ENCODE measurements at places on chromosomes 12 and 14. TPM values are rescaled to one million over a fixed set of nuclear protein-coding genes. Genes with fewer than 3 reads are reported as not detected.

DNA sequence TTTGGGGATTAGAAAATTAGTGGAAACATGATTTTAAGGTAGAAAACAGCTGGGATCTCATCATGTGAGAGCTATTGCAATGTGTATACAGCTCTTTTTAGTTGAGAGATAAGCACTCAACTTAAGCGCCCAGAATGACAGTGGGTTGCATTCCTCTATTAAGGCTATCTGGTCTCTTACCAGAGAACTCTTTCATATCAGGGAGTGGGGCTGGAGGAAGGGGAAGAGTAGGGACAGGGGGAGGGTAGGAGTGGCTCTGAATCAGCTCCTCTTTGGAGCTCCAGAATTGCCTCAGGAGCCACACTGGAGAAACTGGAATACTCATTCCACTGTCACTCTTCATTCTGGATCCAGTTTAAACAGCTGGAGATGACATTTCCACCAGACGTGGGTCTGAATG lies 9.2 kb upstream of the PLEKHG3 start:
- no peak for DNase-seq

DNA sequence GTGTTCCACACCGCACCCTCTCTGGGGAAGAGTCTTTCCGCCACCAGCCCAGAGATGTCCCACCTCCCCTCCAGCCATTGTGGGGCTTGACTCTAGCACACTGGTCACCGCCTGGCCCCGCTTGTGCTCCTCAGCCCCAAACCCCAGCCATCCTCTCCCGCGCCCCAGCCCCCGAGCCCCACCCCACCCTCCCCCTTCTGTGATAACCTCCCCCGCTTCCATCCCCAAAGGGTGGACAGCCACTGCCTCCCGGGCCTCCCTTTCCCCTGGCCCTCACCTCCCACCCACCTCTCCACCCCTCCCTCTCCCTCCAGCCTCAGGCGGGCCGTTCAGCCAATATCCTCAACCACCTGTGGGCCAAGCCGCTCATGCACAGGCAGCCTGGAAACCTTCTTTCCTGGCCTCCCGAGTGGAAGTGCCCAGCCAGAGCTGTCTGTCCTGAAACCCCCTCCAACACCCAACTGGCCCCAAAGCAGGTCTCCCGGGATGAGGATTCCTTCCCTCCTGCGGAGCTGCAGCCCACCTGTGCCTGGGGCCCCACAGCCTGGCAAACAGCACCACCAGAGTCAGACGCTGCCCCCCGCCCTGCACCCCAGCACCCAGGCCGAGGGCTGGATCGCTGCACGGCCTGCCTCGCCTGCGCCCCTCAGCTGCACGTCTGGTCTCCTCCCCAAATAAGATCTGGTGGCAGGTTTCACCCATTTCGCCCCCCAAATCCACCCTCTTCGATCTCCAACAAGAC lies 27.1 kb upstream of the NUDT14 start:
- DNase-seq = no peak

- no peak for DNase-seq
Observed at GRCh38 chr12:45130881-45131281, 80.0 kb upstream of the DBX2 start.

Gene KRT71
- not detected for total RNA-seq

DNA sequence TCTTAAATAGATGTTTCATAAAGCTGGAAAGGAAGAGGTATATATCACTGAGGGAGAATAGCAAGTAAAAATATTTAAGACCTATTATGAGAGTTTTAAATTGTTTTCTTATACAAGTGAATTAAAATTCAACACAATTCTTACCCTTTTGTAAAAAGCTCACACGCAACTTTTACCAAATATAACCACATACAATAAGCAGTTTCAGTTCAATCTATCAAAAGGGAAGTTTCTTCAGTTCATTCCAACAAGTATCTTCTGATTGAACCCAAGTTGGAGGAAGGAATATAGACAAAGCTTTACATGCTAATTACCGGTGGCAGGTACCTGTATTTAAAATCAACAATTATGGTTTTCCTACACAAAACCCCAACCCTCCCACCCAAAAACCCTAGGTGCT lies 41.1 kb downstream of the GTF2A1 start:
- no peak for DNase-seq

- DNase-seq = no peak
Observed at GRCh38 chr12:91173124-91173523, 9.5 kb downstream of the DCN start.

Gene ADCK1
- total RNA-seq = 10.4 TPM

DNA sequence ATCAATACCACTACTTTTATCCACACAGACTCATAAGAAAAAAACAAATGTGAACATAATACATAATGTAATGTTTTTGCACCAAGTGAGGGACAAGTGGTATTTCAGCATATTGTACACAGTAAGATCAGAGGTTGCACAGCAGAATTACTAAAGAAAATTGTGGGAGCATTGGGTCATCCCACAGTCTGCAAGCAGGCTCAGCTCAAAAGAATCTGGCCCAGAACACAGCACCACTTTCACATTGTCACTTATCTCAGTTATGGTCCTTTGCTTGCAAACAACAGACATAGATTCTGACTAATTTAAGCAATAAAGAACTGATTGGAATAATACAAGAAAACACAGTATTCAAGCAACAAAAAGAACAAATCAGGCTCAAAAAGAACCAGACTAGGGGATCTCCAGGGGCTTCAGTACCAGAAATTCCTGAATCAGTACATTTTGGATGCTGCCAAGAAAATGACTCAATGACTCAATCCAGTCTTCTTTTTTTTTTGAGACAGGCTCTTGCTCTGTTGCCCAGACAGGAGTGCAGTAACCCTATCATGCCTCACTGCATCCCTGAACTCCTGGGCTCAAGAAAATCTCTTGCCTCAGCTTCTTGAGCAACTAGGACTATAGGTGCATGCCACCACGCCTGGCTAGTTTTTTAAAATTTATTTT lies 42.9 kb upstream of the EEA1 start:
- no peak for DNase-seq

Gene ABHD4
- 13.0 TPM for total RNA-seq

- DNase-seq = no peak
Observed at GRCh38 chr12:51751661-51752060, 96.9 kb downstream of the FIGNL2 start.

DNA sequence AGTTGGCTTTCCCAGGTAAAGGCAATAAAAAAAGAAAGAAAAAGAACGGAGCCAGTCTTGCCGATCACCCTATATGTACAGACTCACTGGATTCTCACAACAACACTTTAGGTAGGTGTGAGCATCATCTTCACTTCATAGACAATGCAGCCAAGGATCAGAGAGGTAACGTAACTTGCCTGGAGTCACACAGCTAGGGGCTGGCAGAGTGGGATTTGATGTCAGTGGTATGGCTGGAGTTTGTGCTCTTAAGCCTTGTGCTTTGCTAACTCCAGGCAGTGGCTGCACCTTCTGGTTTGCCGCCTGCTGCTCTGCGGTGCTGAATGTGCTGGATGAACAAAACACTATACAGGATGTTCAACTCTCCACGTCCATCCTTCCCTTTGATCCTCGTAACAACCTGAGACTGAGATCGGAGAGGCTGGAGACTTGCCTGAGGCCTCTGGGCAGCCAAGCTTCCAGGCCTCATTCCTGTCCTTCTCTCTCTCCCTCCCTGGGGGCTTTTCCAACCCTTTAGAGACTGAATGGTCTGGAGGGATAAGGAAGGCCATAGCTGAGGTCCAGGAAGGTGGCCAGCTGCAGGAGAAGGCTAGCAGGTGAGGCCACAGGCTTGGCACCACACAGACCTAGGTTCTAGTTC lies 8.1 kb downstream of the ISM2 start:
- no peak for DNase-seq

DNA sequence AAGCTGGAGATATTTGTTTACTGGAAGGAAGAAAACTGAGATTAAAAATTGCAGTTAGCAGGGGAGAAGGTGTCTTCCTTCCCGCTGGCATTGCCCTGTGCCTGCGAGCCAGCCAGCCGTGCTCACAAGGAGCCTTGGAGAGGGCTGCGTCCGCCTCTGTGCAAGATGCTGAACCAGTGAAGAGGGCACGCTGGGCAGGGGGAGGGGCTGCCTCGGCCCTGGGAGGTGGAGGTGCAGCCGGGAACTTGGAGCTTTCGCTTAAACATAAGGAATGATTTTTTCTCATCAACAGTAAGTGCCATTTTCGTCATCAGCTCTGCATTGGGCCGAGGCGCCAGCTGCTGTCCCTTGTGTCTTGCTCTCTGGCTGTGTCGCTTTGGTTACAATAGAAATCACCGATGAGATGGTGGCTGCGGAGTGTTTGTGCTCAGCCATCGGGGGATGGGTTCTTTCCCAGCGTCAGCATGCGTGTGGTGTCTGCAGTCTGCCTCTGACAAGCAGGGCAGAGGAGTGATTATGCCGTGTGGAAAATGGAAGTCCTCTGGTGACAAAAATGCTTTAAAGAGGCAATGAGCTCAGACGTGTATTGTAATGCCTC lies 97.3 kb downstream of the ESR2 start:
- DNase-seq = peak; percentile 46

DNA sequence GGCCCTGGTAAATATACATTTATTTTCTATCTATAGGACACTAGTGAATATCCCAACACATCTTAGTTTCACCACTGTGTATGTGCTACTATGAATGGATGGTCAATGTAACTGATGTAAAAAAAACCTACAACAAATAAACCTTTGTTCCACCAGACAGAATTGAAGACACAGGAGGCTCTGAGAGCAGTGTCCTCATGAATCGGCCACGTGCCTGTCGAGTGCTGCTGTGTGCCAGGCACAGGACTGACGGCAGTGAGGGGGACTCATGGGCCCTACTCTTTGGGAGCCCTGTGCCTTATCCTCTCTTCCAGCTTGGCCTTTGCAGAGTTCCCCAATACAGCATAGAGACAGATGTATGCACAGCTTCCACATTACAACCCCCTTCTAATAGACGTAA lies 18.2 kb downstream of the CINP start:
- no peak for DNase-seq

DNA sequence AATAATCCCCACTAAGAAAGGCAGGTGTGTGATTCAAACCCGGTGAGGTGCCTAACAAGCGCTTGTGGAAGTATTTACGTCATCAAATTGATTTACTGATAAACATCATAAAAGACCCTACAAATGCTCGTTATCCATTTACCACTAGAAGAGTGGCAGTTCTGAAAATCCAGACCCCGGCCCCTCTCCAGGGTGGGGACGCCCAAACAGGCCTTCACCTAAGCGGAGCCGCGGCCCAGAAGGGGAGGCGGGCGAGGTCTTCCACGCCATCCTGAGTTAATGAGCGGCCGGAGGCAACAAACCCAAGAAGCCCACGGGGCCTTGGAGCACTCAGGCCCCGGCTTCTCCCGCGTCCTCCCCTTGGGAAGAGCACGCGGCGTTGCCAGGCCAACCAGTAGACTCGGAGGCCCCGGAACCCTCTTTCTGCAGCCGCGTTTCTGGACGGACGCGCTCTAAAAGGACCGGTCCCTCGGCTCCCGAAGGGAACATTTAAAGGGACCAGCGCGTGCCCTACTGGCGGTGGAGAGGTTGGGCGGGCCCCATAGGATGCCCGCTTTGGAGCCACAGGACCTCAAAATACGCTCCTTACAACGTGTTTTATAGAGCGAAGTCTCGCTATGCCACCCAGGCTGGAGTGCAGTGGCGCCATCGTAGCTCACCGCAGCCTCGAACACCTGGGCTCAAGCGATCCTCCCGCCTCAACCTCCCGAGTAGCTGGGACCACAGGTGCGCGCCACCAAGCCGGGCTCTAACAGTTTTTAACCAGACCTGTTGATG lies 3.5 kb downstream of the PTPN21 start:
- DNase-seq = peak; percentile 38

DNA sequence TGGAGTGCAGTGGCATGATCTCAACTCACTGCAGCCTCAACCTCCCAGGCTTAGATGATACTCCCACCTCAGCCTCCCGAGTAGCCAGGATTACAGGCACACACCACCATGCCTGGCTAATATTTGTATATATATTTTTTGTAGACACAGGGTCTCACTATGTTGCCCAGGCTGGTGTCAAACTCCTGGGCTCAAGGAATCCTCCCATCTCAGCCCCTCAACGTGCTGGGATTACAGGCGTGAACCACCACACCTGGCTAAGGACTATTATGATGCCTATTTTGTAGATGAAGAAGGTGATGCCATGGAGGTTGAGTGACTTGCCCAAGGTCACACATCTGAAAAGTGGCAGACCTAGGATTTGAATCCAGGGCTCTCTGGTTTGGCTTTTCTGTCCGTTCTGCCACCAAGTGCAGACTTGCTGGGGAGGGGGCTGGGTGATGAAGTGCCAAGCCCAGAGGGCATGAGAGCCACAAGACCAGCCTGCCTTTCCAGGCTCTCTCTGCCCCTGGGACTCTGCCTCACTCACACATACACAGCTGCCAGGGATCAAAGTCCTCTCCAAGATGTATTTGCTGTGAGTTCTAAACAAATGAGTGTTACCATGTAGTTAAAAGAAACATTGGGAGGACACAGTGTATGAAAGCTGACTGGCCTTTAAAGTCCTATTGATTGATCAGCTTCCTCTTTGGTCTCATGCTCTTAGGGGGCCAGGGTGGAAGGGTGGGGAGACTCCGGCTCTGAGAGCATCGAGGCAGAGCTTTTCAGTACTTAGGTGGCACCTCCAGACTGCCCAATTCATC lies 21.3 kb upstream of the RBM19 start:
- DNase-seq = no peak

- no peak for DNase-seq
Observed at GRCh38 chr12:69533844-69534243, 51.4 kb upstream of the CCT2 start.

- no peak for DNase-seq
Observed at GRCh38 chr14:99522934-99523703, 41.9 kb downstream of the CCNK start.

Gene ATP6V1D
- total RNA-seq = 27.8 TPM

DNA sequence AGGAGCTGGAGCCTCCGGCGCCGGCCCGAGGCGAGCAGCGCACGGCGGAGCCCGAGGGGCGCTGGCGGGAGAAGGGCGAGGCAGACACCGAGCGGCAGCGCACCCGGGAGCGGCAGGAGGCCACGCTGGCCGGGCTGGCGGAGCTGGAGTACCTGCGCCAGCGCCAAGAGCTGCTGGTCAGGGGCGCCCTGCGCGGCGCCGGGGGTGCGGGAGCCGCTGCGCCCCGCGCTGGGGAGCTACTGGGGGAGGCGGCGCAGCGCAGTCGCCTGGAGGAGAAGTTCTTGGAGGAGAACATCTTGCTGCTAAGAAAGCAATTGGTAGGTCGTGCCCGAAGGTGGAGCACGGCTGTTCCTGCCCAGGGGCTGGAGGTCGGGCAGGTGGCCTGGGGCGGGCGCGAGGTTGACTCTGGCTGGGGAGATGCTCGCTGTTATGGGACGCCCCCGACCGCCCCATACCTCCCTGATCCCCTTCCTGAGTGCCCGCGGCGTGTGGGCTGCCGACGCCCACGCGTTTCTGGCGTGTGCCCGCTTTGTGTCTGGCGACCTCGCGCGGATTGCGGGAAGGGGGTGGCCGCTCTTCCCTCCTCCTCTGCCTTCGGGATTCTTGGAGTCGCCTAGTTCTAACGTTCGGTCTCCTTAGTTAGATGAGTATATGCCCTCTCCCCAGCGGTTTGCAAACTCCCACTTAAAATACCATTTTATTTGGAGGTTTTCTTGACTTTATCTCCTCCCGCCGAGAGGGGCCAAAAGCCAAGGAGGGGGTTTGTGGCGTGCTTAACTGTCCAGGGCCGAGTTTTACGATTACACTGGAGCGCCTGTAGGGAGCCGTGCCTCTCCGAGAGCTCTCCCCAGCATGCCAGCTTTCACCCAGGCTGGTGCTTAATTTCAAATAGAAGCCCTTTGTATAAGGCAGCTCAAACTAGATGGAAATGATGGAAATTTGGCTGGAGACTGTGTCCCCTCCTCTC lies 752 bp downstream of the DACT1 start:
- no peak for DNase-seq

- no peak for DNase-seq
Observed at GRCh38 chr14:56482310-56482911, 97.2 kb upstream of the TMEM260 start.

Gene PTHLH
- total RNA-seq = not detected
